ENCODE measurements at places on chromosomes 2 and 18. TPM values are rescaled to one million over a fixed set of nuclear protein-coding genes. Genes with fewer than 3 reads are reported as not detected.

GALR1 gene
- total RNA-seq, result 1.6 TPM

DNA sequence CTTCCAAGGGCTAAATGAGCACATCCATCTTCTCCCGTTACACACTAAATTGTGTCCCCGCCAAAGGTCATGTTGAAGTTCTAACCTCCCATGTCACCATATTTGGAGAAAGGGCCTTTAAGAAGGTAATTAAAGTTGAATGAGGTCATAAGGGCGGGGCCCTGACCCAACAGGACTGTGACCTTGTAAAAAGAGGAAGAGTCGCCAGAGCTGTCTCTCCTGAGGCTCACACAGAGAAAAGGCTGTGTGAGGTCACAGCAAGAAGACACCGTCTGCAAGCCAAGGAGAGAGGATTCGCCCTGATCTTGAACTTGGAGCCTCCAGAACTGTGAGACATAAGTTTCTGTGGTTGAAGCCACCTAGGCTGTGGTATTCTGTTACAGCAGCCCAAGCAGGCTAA is 24.1 kb downstream of the TRABD2A start:
- no peak for DNase-seq
- H3K4me3 ChIP-seq, result no peak overlapping the region
- no peak overlapping the region for H3K27ac ChIP-seq
- no peaks in the 10 kb centered on the region for H3K36me3 ChIP-seq

- H3K4me1 ChIP-seq, result peaks cover 11% of the 10 kb centered on the region
- H3K27ac ChIP-seq, result no peak overlapping the region
- H3K36me3 ChIP-seq, result no peaks in the 10 kb centered on the region
These were observed 130.5 kb upstream of the SPRED2 start for GRCh38 chr2:65562890-65563289.

GRCh38 chr2:18664421-18664820 is 75.1 kb upstream of the NT5C1B start:
- no peak overlapping the region for H3K4me3 ChIP-seq
- H3K27ac ChIP-seq, result no peak overlapping the region
- no peaks in the 10 kb centered on the region for H3K4me1 ChIP-seq
- H3K36me3 ChIP-seq, result no peaks in the 10 kb centered on the region
- DNase-seq, result no peak

DNA sequence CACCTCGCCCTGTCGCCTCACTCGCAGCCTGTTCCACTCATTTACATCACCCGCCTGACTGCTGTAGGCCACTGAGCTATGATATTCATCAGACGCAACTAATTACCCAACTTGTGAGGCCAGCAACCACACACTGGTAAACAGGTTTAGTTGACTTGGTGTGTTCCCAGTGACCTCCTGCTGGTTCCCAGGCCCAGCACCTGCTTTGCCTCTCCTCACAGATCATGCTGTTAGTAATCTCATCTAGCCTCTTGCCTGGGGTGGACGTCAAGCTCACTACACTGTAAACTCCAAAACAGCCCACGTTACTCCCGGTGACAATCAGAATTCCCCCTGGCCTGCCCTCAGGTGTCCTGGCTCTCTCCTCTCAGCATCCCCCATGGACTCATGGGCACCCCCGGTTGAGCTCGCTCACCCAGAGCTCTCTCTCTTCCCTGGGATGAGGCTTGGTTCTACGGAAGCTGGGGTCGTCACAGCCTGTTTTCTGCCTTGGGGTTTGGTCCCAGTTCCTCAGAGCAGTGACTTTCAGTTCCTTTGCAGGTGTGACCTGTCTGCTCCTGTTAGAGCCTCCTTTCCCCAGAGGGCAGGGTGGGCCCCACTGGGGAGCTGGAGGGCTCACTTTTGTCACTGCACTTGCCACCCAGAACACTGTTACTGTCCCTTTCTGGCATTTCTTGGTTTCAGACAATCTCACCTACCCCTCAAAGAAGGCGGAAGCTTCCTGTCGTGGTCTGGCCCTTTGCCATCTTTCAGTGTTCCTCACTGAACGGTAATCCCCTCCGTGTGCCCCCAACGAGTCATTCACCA is 40.3 kb downstream of the INPP5D start:
- no peak for DNase-seq
- no peaks in the 10 kb centered on the region for H3K27me3 ChIP-seq
- H3K4me1 ChIP-seq, result no peaks in the 10 kb centered on the region

- no peaks in the 10 kb centered on the region for H3K36me3 ChIP-seq
- no peaks in the 10 kb centered on the region for H3K4me1 ChIP-seq
- no peak for DNase-seq
- no peak overlapping the region for H3K4me3 ChIP-seq
- H3K27me3 ChIP-seq, result no peaks in the 10 kb centered on the region
- no peak overlapping the region for H3K27ac ChIP-seq
These were observed 61.4 kb upstream of the ZBTB7C start for GRCh38 chr18:48470484-48471180.

DNA sequence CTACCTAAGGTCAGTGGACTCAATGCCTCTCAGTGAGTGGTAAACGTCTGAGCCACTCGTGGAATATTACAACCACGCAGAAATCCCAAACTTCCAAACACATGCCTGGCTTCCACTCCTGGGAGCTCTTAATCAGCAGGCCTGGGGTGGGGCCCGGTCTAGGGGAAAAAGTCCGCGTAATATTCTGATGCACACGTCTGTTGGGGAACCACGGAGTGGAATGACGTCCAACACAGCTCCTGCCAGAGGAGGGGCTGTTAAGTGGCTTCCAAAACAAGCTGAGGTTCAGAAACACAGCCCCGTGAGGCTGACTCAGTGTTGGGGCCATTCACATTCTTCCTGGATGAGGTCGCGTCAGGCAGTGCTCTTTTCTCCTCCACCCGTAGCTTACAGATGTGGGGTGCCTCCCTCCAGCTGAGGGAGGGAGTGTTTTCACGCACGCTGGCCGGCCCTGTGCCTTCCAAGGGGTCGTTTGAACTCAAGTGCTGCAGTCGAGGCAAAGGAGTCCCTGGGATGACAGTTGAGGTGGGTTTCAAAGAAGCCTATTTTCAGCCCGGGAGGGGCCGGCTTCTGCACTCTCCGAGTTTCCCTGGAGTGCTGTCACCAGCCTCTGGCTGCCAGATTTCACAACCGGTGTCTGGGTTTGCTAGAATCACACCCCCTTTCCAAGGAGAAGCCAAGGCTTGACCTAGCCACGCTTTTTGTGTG is 73.1 kb downstream of the ACKR3 start:
- no peaks in the 10 kb centered on the region for H3K4me1 ChIP-seq
- H3K36me3 ChIP-seq, result no peaks in the 10 kb centered on the region
- no peak overlapping the region for H3K4me3 ChIP-seq
- no peaks in the 10 kb centered on the region for H3K27me3 ChIP-seq
- no peak overlapping the region for H3K27ac ChIP-seq
